Upper lobe of right lung (tissue), 1 donor: ENCODE measurements at places on chromosomes 11 and 22. TPM values are rescaled to one million over a fixed set of nuclear protein-coding genes. Genes with fewer than 3 reads are reported as not detected.
A peak's percentile ranks its signal among the peaks of the same experiment; 100 is the strongest.

GRCh38 chr22:45190202-45190872 is 26.6 kb downstream of the NUP50 start:
- DNase-seq, result no peak

DNA sequence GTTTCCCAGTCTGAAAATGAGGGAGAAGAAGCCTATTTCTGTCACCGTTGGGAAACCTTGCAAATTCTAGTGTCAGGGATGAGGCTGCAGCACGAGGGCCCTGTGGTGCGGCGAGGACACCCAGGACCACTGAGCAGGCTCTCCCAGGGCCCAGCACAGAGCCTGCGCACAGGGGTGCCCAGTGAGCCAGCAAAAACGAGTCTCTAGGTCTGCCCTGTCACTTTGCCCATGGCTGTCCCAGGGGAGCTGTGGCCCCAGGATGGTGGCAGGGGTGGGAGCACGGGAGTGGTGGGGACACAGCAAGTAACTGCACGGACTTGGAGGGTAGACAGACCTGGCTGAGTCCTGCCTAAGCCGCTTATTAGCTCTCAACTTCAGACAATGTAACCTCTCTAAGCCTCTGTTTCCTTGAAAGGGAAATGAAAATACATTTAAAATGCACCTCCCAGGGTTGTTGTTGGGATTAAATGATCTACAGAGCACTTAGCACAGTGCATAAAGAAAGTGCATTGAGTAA is 44.2 kb downstream of the DSCAML1 start:
- DNase-seq, result no peak

DNA sequence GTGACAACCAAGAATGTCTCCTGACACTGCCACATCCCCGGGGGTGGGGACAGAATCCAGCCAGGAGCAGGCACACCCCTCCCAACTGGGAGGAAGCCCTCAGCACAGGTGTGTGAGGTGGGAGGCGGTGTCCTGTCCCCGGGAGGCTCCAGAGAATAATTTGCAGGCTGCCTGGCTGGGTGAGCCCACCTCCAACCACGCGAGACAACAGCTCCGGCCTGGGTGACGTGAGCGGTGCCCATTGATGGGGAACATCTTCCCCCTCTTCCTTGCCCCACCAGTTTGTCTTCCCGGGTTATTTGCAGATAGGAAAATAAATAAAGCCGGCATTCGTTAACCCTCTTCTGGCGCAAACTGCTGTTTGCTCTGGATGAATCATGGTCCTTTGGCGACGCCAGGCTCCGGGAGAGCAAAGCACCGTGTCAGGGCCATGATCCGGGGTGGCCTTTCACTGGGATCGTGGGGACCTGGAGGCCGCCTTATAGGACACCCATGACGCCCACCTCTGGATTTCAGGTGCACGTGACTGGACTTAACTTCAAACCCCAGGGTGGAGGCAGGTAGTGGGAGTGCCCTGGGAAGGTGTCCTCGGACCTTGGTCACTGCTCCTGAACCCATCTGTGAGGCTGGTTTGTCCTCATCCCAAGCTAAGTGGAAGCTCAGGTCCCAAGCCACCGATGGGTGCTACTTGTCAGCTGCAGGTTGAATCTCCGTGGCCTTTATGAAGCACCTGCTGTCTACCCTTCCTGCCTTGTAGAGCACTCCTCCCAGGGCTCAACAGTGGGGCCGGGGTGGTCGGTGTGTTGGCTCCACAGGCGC is 13.9 kb downstream of the CCND1 start:
- peak; percentile 65 for DNase-seq

Gene OR5P2
- total RNA-seq, result 1.3 TPM

Gene KLHL35
- total RNA-seq, result 3.4 TPM

GRCh38 chr11:79437278-79437980 is 3.4 kb downstream of the TENM4 start:
- peak; percentile 77 for DNase-seq

DNA sequence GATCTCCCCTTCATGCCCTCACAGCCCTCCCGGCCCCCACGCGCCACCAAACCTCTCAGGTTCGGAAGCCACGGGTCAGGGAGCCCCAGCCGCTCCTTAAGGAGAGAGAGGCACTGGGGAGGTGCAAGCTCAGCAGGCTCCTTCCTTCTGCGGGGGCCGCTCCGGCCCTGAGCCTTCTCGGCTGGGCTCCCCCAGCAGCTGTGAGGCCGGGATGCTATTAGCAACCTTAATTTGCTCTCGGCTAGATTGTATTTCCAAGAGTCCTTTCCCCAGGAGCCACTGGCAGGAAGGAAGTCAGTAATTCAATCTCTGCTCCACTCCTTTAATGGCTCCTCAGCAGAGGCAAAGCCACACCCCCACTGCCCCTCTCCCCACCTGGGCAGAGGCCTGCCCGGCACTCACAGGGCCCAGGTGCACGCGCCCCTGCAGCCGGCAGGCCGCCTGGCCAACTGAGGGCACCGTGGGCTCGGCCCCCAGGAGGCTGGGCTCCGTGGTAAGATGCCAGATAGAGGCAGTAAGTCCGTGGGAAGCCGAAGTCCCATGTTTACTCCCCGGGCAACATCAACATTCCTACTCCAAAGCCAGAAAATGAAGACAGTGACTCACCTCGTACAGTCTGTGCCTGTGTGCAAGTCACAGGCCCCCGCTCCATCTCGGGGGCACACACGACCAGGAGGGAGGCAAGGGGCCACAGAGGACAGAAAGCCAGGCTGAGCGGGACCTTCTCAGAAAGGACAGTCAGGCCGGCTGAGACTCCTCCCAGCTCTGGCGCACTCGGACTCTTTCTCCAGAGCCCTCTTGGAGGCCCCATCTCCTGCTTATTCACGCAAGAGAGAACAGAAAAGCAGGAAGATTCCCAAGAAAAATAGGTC is 5.2 kb downstream of the IGSF9B start:
- no peak for DNase-seq

Gene CALCB
- total RNA-seq, result not detected

DNA sequence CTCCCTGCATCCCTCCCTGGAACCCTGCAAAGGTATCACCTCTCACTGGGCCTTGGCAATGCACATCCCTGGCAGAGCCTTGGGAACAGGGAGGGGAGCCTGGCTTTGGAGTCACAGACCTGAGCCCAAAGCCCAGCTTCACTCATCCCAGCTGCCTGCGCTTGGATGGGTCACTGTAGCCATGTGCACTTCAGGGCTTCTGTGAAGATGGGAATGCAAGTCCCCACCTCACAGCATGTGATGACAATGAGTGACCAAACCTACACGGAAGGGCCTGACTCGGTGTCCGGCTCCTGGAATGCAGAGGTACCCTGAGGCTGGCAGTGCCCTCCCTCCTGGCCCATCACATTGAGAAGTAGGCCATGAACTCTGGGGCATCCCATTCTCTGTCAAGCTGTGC is 22.8 kb upstream of the BAIAP2L2 start:
- DNase-seq, result peak; percentile 56

DNA sequence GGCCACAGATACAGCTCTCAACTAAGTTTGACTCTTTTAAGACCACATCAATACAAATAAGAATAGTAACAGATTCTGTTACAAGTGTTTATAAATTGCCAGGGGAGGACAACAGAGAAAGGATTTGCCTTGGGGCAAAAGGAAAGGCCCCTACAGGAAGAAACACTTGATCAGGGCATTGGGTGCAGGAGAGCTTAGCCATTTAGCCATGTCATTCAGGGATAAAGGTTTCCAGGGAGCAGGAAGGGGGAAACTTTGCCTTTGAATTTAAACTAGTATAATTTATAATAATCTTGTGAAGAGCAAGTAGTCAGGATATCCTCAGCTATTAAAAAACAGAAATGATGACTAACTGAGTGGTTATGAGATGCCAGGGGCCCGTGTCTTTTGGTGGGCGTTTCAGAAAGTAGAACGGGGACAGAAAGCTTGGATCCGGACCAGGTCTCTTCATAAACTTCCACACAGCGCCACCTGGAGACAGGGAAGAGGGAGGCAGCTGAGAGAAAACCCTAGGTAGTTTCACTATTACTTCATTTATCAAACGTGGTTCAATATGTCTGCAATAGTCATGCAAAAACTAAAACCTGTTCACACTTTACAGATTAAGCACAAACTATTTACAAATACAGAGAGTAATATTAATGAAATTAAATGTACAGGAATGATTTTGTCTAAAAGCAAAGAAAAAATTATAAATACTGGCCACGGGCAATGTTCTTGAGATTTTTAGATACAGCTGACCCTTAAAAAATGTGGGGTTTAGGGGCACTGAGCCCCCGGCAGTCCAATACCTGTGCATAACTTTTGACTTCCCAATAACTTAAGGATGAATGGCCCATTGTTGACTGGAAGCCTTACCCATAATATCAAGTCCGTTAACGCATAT is 11.0 kb upstream of the SLC5A4 start:
- no peak for DNase-seq

GRCh38 chr11:61971248-61972111 is 4.0 kb upstream of the FTH1 start:
- peak; percentile 98 for DNase-seq

- no peak for DNase-seq
Measured at GRCh38 chr11:119501777-119502405, 78.9 kb upstream of the THY1 start.
